Sigmoid colon (tissue), 7 donors: ENCODE measurements at places on chromosomes 6 and 20. TPM values are rescaled to one million over a fixed set of nuclear protein-coding genes. Genes with fewer than 3 reads are reported as not detected.

Gene CALHM4
- total RNA-seq: not detected

Gene MAS1
- not detected for total RNA-seq

Gene BANF2
- not detected for total RNA-seq

Gene BFSP1
- total RNA-seq: 1.3 TPM

DNA sequence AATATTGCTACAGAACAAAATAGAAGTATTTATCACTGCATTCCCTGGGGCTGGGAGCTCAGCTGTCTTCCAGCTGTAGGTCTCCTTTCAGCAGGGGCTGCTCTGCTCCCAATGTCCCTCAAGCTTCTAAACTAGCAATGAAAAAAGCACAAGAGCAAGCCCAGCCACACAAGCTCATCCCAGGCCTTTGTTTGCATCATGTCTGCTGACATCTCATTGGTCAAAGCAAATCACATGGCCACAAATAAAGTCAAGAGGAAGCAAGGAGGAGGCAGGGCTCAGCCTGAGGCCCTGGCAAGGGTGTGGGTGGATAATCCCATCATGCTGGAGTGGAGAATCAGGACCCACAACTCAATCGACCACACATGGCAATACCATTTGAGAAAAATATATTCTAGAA, 2.2 kb upstream of the BFSP1 start:
- no peak for DNase-seq
- no peak overlapping the region for H3K27ac ChIP-seq
- H3K36me3 ChIP-seq: no peaks in the 10 kb centered on the region
- H3K4me1 ChIP-seq: peaks cover 20% of the 10 kb centered on the region
- H3K4me3 ChIP-seq: no peak overlapping the region

- H3K27me3 ChIP-seq: no peaks in the 10 kb centered on the region
- H3K27ac ChIP-seq: no peak overlapping the region
- no peaks in the 10 kb centered on the region for H3K36me3 ChIP-seq
- no peak overlapping the region for H3K4me3 ChIP-seq
Observed at GRCh38 chr20:829551-829950, 4.0 kb upstream of the FAM110A start.

GRCh38 chr20:5504061-5504739, 187.4 kb upstream of the PROKR2 start:
- peak overlapping the region; percentile 68 for H3K27ac ChIP-seq
- no peaks in the 10 kb centered on the region for H3K27me3 ChIP-seq

GRCh38 chr20:48015141-48015910, 230.0 kb upstream of the SULF2 start:
- H3K27ac ChIP-seq: no peak overlapping the region
- no peaks in the 10 kb centered on the region for H3K4me1 ChIP-seq
- DNase-seq: no peak
- H3K36me3 ChIP-seq: no peaks in the 10 kb centered on the region
- H3K27me3 ChIP-seq: no peaks in the 10 kb centered on the region
- no peak overlapping the region for H3K4me3 ChIP-seq

DNA sequence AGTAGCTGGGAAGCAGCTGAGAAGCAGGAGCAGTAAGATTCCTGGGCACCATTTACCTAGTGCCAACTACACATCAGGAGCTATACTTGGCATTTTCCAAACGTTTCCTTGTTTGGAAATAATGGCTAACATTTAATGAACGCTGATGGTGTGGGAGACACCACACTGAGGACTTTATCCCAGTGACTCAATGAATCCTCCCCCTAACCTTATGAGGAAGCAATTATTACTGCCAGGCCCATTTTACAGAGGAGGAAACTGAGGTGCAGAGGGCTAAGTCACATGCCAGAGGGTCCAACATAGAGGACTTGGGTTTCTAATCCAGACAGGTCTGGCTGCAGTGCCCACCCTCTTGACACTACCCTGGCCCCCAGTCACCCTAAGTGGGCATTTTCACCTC, 6.1 kb downstream of the PTGIS start:
- DNase-seq: no peak
- no peak overlapping the region for H3K4me3 ChIP-seq
- no peaks in the 10 kb centered on the region for H3K27me3 ChIP-seq
- H3K4me1 ChIP-seq: peaks cover 41% of the 10 kb centered on the region
- H3K27ac ChIP-seq: peak overlapping the region; percentile 76

DNA sequence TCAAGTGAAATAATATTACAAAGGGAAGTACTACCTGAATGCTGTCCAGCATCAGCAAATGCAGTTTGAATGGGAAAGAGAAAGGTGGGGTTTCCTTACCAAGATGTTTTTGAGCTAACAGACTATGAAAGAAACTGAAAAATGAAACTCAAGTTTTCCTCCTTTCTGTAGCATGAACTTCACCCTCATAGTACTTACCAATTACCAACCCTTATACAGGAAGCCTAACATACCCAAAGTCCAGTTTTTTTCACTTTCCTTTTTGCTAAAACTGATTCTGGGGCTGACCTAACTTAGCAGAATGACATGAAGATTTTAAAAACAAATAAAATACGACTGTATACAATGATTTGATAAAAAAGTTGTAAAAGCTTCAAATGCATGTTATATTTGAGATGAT, 5.2 kb downstream of the ZNFX1 start:
- H3K4me1 ChIP-seq: peaks cover 52% of the 10 kb centered on the region
- H3K27me3 ChIP-seq: no peaks in the 10 kb centered on the region
- no peak overlapping the region for H3K27ac ChIP-seq
- no peak overlapping the region for H3K4me3 ChIP-seq
- DNase-seq: no peak
- H3K36me3 ChIP-seq: peaks cover 6% of the 10 kb centered on the region

- no peak for DNase-seq
- H3K4me1 ChIP-seq: no peaks in the 10 kb centered on the region
- no peaks in the 10 kb centered on the region for H3K27me3 ChIP-seq
- no peak overlapping the region for H3K27ac ChIP-seq
Observed at GRCh38 chr6:126038234-126038633, 51.9 kb downstream of the TRMT11 start.

DNA sequence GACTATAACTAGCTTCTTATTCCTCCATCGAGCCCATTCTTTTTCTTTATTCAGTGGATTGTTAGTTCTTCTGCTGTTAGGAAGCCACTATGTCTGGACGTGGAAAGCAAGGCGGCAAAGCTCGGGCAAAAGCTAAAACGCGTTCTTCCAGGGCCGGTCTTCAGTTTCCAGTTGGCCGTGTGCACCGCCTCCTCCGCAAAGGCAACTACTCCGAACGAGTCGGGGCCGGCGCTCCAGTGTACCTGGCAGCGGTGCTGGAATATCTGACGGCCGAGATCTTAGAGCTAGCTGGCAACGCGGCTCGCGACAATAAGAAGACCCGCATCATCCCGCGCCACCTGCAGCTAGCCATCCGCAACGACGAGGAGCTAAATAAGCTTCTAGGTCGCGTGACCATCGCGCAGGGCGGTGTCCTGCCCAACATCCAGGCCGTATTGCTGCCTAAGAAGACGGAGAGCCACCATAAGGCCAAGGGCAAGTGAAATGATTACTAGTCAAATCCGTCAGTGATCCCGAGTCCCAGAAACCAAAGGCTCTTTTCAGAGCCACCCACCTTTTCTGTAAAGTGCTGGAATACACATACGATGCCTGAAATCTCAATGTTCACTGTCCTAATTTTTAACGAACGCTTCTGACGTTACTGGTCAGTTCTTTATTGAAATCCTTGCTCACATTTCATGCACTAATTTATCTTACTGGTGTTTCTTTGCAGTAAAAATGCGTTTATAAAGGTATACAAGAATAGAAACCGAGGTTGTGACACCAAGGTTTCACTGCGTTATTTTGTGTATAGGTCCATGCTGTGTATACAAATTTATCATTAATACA, 129.9 kb downstream of the HFE start:
- H3K27ac ChIP-seq: peak overlapping the region; percentile 88
- H3K4me1 ChIP-seq: peaks cover 26% of the 10 kb centered on the region
- peak; percentile 97 for DNase-seq

DNA sequence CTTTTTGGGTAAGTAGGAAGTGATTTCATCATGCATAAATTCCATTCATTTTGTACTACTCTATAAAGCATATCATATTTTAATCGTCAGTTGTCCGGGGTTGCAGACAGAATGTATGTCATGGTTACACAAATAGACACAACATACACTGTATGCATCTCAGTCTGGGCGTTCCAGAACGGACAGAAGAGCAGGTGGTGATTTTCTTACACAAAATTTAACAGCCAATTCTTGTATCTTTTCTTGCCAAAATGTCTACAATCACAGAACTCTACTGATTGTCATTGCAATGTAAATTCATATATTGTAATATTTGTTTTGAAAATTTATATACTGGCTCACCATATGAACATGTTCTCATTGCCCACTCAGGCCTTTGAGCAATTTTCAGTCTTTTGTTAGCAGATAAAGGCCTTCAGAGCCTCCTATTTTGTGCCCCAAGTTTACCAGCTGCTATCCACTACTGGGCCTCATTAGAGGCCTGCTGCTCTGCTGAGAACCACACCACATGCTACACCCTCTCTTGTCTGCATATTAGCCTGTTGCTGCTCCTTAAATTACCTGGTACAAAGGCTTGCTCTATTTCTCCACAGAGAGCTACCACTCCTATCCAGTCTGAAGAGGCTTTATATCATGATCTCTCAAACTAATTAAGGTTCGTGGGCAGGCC, 61.5 kb downstream of the PRDM13 start:
- no peak overlapping the region for H3K27ac ChIP-seq
- no peaks in the 10 kb centered on the region for H3K27me3 ChIP-seq
- no peaks in the 10 kb centered on the region for H3K4me1 ChIP-seq
- no peak overlapping the region for H3K4me3 ChIP-seq
- no peaks in the 10 kb centered on the region for H3K36me3 ChIP-seq
